ENCODE measurements at places on chromosomes 2 and 18.

- DNase-seq, result no peak
These were observed 101.5 kb downstream of the ALPK2 start for GRCh38 chr18:58527285-58527951.

DNA sequence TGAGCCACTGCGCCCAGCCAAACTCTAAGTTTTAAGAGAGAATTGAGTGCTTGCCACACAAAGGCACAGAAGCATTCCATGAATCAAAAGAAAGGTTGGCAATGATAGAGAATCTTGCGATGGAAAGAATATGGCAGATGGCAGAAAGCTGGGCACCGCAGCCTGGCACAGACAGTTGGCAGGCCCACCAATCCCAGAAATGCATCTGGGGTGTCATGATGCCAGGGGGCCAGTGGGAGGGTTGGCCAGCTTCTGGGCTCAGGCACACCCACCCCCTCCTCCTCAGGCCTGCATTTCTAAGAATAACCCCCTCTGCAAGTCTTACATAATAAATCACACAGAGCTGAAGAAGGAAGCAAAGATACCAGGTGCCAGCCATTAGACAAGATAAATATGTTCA lies 19.6 kb downstream of the ZNF2 start:
- no peak for DNase-seq

DNA sequence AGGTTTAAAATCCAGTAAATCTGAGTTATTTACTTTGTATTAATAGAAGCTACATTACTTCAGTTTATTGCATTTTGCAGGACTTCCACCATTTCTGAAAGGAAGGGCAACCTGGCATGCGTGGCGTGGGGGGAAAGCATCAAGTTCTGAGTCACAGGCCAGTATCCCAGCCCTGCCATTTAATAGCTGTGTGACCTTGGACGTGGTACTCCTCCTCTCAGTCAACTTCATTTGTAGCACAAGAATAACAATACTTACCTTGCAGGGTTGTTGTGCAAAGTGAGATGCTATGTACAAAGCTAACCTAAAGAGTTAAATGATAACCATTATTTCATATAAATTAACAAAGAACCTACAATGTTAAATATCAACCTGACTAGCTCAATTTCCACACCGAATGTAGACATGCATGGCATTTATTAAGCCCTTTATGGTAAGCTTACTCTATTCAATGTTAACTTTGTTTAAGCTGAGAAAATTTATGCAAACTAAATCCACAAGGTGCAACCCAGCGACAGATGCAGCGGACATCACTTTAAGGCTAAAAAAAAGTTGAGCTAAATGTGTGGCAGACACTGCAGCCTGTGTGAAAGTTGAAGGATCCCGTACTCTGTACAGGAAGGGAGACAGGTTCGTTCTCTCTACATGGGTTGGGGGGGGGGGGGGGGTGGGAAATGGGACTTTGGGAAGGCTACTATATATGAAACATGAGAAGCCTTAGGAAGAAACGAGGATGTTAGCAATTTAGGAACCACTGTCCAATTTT lies 17.2 kb upstream of the STPG4 start:
- no peak for DNase-seq

DNA sequence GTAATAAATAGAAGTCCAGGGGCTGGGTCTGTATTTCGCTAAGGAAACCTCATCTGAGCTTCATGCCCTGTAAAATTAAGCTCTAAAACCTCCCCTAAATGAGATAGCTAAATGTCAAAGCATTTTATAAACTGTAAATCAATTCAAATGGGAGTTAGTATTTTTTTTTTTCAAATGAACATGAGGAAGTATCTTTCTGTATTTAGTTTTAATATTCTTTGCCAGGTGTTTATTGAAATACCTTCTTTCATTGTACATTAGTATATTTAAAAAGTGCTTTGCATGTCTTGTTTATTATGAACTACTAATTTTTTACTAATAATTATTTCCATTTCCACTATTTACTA lies 47.7 kb downstream of the ATIC start:
- no peak for DNase-seq

DNA sequence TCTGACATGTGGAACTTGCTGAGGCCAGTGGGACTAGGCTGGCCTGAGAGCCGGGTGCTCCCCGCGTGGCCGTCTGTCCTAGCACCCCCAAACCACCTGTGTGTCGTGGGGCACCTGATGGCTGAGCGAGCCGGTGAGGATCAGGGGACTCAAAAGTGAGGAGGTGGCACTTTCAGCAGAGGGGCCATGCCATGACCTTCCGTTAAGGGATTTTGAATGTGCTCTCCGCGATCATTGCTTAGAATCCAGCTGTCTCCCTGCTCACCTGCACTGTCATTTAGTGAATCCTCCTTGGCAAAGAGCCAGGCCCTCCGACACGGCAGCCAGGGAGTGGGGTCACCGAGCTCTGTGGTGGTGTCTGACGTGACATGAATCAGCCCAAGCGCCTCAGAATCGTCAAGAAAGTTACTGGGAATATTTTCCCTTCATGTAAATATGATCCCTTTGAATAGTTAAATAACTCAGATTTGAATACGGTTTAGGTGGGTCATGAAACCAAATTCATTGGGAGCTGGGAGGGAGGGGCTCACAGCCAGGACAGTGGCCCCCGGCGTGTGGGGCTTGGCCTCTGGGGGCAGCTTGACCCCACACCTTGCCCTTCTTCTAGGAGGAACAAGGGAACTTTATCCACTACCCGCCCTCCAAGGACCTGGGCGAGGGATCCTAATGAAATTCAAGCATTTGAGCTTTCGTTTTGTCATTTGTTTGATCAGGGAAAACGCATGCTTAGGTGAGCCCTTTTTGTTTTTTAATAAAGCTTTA lies 9.5 kb downstream of the NFATC1 start:
- no peak for DNase-seq

DNA sequence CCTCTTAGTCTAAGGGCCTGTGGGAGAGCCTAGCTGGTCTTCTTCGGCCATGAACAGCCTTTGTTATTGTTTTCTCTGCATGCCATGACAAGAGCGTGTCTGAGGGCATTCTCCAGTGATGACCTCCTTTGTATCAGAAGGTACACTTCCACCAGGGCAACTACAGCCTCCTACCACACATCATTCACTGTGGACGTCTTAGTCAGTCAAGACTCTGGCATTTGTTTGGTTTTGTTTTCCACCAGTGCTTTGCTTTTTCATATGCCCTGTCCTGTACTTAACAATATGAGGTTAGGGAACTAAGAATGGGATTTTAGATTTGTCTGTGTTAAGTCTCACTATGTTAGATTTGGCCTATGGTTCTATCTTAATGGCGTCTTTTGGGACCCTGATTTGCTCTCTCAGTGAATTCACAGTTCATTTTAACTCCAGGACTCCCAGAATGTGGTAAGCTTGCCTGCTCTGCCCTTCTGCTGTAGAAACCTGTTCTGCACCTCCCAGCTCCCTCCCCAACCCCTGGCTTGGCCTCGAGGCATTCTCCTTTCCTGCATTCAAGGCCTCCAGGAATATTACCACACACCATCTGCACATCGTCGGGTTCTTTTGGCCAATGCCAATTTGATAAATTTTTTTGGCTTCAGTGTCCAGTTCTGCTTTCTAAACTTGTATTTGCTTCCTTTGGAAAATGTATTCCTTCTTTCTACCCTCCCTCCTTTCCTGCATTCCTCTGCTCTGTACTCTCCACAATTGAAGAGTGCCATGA lies 42.8 kb upstream of the IL1R1 start:
- no peak for DNase-seq

DNA sequence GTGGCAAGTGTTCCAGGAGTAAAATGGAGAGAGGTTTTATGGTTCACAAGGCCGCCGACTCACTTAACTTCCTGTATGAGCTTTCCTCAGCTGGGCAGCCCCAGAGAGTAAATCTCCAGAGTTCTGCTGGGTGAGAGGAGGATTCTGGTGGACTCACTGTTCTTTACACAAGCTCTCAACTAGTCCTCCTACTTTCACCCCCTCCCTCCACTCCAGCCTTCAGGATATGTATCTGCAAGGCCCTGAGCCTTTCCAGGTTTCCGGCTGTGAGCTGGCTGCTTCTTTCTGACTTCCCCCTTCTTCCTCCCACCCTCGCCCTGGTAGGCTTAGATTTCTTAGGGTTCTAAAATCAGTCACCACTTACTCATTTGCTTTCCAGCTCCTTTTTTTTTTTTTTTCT lies 34.0 kb downstream of the EML6 start:
- DNase-seq, result no peak

Data from progenitor cell of endocrine pancreas (in vitro differentiated cells).